ENCODE measurements at places on chromosomes 4 and X.

DNA sequence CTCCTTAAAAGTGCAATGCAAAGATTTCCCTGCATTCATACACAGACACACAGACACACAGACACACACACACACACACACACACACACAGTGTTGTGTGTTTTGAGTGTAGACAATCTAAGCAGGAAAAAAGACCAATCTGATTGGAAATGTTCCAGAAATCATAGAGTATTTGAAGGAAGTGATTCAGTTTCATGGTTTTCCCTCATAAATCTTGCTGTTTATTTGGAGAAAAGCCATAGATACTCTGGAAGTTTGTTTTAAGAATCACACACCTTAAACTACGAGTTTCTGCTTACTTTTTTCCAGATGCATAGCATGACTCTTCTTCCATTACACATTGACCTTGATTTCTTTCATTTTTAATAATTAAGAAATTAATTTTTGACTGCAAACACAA, 298.5 kb upstream of the BMP3 start:
- DNase-seq, result no peak

DNA sequence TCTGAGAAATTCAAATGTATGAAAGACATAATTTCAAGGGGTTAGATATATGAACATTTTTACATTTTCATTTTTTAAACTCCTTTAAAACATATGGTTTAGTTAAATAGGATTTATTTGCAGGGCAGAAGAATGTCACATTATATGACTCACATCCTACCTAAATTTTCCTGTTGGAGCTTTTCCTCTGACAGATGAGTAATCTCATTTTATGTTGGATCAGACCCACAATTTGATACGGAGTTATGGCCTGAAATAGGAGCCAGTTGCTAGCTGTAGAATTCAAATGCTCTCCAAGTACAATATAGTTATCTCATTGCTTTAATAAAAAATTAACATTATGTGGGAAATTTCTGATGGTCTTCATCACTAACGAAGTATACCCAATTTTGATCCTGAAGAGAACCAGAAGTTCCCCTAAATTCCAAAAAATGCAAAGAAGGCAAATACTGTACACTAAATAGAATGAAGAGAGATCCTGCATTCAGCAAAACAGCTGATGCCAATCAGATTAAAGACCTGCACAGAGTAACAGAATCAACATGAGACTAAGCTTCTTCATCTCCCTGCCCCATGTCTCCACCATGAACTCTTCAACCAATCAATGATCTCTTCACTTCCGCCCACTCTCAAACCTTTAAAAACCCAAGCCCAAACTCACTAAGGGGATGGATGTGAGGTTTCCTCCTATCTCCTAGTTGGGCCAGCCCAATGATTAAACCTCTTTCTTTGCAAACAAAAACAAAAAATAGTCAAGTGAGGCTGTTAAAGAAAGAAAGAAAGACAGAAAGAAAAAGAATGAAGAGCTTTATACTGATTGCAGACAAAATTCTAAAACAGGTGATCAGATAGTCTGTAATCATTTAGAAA, 10.9 kb upstream of the EXOSC9 start:
- no peak for DNase-seq

GRCh38 chr4:142721187-142721586, 124.9 kb downstream of the INPP4B start:
- DNase-seq, result no peak

GRCh38 chr4:157293673-157294072, 73.1 kb downstream of the GRIA2 start:
- DNase-seq, result no peak

- no peak for DNase-seq
Measured at GRCh38 chr4:157701695-157701994, 471.2 kb downstream of the GASK1B start.

DNA sequence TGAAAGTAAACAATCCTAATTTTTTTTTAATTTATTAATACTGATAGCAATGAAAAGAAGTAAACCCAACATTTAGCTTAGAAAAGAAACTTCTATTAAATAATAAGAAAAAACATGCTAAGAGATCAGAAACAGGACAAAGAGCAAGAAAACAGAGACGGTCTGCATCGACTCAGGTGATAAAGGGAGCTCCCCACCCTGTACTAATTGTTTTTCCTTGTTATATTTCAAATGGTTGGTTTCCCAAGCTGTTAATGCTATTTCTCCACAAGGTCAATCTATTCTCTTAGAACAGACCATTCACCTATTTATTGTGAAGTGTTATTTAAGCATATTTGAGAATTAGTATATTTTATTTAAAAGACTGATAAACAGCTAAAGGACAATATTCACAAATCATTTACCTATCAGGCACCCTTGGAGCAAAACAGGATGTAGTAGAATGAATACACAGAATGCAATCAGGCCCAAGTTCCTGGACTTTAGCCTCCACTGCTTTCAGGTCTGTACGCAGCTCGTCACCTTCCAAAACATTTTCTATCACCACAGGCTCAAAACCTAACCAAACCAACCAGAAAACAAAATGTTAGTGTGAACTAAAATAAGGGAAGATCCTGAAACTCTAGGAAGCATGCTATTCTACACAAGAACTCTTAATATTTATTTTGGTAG, 5.5 kb downstream of the SEPSECS start:
- DNase-seq, result peak; percentile 39

DNA sequence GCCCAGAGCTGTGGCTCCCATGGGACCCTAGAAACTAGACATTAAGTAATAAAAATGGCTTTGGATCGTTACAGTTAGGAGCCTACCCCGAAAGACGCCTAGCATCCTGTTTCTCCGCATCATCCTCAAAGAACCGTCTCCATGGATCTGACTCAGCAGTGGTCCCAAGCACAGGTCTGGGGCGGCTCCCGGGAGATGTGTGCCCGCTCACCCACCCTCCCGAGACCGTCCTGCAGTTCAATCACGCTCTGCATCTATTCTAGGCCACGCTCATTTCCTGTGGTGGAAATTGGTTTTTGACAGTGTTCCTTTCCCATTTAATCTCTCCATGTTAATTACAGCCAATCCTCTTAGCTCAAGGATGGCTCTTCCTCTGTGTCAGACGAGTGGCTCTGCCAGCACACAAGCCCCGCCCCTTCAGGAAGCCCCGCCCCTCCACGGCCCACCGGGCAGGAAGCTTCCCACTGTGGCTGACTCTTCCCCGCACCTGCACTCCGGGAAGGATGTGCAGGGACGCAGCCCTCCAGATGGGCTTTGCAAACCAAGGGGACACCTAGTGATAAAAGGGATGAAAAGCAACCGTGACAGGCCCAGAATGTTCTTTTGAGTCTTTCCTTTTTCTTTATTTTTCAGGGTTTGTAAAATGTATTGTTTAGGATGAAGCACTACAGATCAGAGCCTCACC, 34.5 kb upstream of the HELT start:
- DNase-seq, result peak; percentile 79

DNA sequence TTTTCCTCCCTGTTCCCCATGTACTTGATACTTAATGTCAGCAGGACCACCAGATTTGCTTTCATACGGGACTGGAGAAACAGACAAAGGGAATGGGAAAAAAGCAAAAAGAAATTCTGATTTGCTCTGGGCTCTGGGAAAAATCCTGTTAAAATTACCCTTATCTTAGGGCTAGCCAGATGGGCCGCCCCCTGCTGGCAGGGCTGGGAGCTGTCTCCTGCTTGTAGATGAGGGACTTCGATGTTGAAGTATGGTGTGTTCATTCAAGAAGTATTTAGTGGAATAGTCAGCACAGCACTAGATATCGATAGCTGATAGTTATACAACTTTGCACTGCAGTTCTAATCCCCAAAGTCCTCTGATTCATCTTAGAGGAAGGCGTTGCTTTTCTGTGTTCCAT, 45.8 kb downstream of the BCORL1 start:
- peak; percentile 24 for DNase-seq

- peak; percentile 75 for DNase-seq
Measured at GRCh38 chrX:104343428-104344129, 88.8 kb upstream of the ESX1 start.

- DNase-seq, result no peak
Measured at GRCh38 chr4:186148336-186148975, 42.9 kb upstream of the CYP4V2 start.

- DNase-seq, result no peak
Measured at GRCh38 chr4:99134586-99134985, 9.5 kb downstream of the ADH4 start.

DNA sequence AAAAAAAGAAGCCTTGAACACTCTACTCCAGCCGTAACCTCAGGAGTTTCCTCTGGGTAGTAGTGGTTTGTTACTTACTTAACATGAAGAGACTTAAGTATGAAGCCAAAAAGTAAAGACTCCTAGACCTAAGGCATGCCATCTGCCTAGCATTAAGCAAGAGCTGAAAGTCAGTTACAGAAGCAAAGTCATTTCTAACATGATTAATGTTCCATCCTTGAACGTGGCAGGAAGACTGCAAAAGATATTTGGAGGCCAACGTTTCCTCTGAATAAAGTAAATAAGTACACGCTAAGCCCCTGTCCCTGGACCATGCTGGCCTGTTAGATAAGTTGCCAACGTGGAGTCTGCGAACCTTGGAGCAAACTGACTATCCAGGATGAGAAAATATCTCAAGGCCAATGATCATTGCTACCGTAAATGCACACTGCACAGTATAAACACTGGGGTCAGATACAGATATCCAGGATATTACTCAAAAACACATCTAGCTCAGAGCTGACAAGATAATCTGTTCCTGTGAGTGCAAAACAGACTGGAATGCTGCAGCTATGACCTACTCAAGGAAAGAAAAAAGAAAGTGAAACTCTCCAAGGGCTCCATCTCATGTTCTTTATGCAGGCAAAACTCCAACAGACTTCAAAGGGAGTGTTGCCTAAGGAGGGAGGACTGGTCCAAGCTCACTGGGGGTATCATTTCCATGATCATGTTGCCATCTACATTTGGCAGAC, 255.8 kb downstream of the COL25A1 start:
- DNase-seq, result no peak

DNA sequence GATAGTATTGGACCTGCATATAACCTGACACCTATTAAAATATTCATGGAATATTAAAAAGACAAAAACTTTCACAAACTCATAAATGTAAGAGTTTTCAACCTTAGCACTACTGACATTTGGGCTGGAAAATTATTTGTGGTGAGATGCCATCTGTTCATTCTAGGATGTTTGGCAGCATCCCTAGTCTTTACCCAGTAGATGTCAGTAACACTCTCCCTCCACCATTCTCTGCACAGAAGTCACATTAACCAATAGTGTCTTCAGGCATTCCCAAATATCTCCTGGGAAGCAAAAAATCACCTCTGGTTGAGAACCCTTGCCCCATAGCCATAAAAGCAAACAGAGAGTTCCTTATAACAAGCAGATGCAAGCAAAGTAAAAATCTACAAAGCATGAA, 41.4 kb upstream of the NDST4 start:
- peak; percentile 7 for DNase-seq

DNA sequence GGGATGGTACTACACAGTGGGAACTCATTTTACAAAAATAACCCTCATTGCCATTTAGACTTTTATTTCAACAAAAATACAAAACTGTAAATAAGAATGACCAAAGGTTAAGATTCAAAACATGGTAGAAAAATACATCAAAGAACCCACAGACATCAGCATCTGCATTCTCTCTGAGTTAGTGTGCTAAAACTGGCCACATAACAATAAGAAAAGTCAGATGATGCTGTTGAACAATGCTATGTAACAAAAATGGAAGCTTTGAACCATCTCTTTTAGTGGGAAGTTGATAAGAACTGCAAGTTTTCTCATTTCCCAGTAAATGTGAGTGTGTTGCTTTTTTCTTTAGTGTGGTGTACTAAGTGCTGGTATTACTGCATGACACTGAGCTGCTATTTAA, 888.4 kb upstream of the EPHA5 start:
- DNase-seq, result peak; percentile 1

DNA sequence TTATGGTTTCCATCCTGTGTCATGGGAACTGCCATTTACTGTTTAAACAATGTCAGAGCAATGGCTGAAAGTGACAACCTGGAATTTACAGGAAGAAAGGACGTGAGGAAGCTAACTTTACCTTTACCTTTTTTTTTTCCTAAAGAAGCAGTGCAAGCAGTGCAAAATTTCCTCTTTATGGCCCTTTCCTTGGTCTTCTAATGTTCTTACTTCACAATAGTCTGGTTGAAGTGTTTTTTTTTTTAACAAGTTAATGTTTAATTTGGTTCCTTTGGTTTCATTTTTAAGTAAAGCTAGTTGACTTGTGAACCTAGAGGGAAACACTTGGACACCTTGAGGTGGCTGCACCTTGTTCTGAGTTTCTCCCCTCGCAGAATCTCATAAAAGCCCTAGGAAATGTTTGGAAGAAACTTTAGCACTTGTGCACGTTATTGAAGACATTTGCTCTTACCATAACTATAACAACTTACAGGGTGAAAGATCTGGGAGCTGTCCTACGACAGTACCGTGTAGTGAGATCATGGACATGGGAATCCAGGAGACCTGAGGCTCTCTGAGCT, 1.8 kb downstream of the SGMS2 start:
- peak; percentile 5 for DNase-seq
